ENCODE measurements at places on chromosomes 7 and 10.

GRCh38 chr10:121108051-121108450 is 256.9 kb downstream of the WDR11 start:
- DNase-seq = no peak

DNA sequence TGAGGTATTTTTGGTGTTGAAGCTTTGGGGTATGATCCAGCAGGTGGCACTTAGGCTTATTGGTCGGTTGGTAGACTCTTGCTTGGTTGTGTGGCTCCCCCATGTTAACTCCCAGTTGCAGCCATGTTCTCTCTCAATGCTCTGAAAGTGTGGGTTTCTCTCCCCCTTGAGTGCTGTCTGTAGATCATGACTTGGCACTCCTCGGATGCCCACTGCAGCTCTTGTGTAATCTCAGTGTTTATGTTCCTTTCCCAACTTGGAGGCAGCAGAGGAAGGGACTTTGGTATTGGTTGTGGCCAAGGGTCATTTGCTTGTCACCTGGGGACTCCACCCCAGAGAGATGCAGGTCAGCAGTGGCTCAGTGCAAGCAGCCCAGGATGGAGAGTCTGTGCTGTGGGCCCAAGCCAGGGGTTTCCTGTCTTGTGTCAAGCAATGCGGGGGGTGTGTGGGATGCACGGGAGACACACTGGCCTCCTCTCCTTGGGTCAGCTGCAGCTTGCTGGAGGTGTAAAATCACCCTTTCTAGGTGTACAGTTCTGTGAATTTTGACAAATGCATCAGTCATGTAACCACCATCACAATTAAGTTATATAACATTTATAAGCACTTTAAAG is 36.9 kb downstream of the PIK3CG start:
- no peak for DNase-seq

DNA sequence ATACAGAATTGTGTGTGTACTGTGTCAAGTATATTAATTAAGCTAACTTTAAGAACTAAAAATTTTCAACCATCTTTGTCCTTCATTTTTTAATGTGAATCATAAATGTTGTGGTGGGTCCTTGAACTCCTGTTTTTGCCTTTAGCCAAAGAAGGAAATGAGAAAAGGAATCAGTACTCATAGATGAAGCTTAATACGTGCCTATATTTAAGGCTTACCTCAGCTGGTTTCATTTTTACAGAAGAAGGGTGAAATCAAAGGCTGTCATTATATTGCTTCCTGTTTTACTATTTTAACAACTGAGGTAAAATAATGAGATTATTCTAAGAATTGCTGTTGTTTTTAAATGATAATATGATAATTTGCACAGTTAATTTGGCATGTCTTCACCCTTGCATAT is 6.3 kb upstream of the SNX13 start:
- no peak for DNase-seq

GRCh38 chr10:17588420-17588819 is 28.8 kb downstream of the HACD1 start:
- no peak for DNase-seq
